Right cardiac atrium (tissue), 5 donors: ENCODE measurements at places on chromosomes 7 and 10. TPM values are rescaled to one million over a fixed set of nuclear protein-coding genes. Genes with fewer than 3 reads are reported as not detected.

The PRKAR2B gene
- 32.3 TPM for polyA plus RNA-seq

The GPR15LG gene
- polyA plus RNA-seq, result not detected

The AKR1C3 gene
- 40.3 TPM for polyA plus RNA-seq

The NPC1L1 gene
- polyA plus RNA-seq, result 0.05 TPM

The LIPK gene
- polyA plus RNA-seq, result not detected

The DUSP5 gene
- polyA plus RNA-seq, result 16.8 TPM

GRCh38 chr10:69045441-69046300, 42.2 kb upstream of the SRGN start:
- DNase-seq, result no peak

DNA sequence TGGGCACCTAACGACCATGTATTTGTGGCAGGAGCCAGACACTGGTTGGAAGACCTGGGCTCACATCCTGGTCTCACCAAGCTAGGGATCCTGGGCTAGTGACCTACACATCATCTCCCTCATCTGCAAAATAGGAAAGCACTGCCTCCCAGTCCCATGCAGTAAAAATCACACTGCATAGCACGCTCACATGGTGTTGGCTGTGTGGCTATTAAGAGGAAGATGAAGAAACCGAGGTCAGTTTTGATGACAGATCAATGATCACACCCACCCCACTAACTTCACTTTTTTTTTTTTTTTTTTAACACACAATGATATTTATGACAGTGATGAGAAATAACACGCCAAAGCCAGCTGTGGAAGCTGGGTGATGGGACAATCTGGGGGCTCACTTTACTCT, 146.5 kb downstream of the RNF216 start:
- no peak for DNase-seq

DNA sequence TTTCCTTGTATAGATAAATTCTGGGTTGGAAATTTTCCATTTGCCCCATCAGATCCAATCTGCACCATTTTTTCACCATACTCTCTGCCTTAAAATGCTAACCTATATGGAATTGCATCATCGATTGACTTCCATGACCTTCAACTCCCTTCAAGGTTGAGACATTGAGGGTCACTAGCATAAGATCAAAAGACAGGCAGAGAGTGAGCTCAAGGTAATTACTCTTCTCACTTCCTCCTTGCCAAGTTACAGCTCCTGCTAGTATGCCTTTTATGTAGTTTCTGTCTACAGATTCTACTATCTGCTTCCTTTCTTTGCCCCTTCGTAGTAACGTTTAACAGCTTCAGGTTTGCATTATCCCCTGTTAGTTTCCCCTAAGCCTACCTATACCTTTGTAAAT, 1127.7 kb upstream of the LRRTM3 start:
- no peak for DNase-seq

DNA sequence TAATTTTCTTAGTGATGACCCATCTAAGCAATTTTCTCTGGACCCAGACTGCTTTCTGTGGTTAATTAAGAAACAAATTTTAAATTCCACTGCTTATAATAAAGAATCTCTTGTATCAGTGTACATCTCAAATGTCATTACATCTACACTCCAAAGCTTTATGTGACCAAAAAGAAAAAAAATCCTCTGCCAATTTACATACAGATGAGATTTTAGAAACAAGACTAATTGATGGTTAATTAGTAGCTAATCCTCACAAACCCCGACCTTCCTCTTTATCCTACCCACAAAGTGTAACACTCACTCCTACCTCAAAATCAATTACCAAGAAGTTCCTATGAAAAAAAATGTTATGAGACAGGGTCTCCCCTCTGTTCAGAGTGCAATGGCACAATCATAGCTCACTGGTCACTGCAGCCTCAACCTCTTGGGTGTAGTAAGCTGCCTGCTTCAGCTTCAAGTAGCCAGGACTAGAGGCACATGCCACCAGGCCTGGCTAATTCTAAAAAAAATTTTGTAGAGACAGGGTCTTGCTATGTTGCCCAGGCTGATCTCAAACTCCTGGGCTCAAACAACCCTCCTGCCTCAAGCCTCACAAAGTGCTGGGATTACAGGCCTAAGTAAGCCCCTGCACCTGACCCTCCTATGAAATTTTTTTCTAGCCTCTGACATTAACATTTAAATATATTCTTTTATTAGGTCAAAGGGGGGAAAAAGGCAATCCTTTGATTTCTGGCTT, 14.8 kb downstream of the KIF5B start:
- DNase-seq, result no peak

GRCh38 chr10:78351283-78351682, 317.6 kb downstream of the RPS24 start:
- no peak for DNase-seq

GRCh38 chr7:77239471-77239870, 39.9 kb upstream of the FGL2 start:
- DNase-seq, result no peak

GRCh38 chr10:7193369-7193768, 217.5 kb downstream of the SFMBT2 start:
- DNase-seq, result no peak

GRCh38 chr10:119349937-119350501, 142.6 kb downstream of the GRK5 start:
- no peak for DNase-seq
